ENCODE measurements at places on chromosomes 5 and 9. TPM values are rescaled to one million over a fixed set of nuclear protein-coding genes. Genes with fewer than 3 reads are reported as not detected.

The SNCAIP gene
- total RNA-seq = 4.7 TPM

The PRDM9 gene
- total RNA-seq = not detected

The KLF9 gene
- total RNA-seq = 1.1 TPM

The NAIP gene
- total RNA-seq = 2.1 TPM

The FBP1 gene
- not detected for total RNA-seq

The PPP3R2 gene
- total RNA-seq = not detected

The TEK gene
- total RNA-seq = 7.6 TPM

The AFAP1L1 gene
- 1.4 TPM for total RNA-seq

The C5orf52 gene
- not detected for total RNA-seq

The MSX2 gene
- total RNA-seq = 0.36 TPM

DNA sequence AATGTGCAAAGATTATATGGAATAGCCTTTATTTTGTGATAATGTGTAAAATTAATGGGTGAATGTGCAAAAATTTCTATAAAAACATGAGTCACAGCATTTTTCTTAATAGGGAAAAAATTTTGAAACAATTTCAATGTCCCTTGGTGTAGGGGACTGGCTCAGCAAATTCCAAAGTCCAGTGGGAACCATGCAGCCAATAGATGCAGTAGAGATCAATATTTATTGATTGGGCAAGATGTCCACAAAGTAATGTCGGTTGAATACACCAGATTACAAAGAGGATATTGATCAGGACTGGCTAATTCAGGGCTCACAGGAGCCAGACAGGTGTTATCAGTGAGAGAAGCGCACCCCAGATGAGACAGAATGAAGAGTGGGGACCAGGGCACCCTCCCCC lies 62.5 kb downstream of the AMBP start:
- no peak for DNase-seq

DNA sequence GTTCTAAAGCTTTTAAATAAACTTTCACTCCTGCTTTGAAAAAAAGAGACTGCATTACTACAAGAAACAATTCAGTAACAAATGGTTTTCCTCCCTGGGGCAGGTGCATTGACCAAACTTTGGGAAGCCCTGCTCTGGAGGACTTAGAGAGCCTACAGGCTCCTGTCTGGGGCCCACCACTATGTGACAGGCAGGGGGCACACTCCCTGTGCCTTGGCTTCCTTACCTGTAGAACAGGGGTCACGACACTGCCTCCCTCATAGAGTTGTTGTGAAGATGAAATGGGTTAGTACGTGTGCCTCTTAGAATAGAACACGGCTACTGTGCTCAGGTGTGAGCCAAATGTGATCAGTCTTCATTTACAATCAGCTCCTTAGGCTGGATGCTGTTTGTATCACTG lies 130.1 kb downstream of the GPBP1 start:
- no peak for DNase-seq

GRCh38 chr5:83492331-83492730 lies 20.8 kb downstream of the VCAN start:
- DNase-seq = no peak

GRCh38 chr5:149988126-149988525 lies 12.3 kb downstream of the TIGD6 start:
- DNase-seq = no peak

GRCh38 chr9:761793-762560 lies 79.5 kb upstream of the DMRT1 start:
- no peak for DNase-seq

GRCh38 chr9:87516222-87516925 lies 18.7 kb downstream of the DAPK1 start:
- DNase-seq = peak; percentile 85

GRCh38 chr5:115583474-115583873 lies 18.8 kb downstream of the TICAM2 start:
- peak; percentile 88 for DNase-seq

- DNase-seq = no peak
These were observed 214.7 kb upstream of the NR4A3 start for GRCh38 chr9:99606957-99607356.

GRCh38 chr9:70092190-70092589 lies 48.5 kb downstream of the MAMDC2 start:
- DNase-seq = no peak

DNA sequence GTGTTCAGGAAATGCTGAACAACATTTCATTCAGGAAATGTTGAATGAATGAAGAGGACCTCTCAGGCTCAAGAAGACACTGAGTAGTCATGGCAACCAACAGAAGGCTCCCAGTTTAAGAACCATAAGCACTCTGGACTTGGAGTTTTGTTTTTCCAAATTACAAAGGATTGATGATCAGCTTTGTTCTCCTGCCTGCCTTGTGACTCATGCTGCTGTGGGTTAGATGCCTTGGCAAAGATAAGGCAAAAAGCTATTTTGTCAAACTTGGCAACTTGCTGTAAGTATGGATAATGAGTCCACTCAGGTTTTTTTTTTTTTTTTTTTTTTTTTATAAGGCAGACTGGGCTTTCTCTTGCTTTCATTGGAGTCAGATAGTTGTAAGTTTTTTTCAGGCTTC lies 365.0 kb downstream of the TMEM232 start:
- DNase-seq = no peak

DNA sequence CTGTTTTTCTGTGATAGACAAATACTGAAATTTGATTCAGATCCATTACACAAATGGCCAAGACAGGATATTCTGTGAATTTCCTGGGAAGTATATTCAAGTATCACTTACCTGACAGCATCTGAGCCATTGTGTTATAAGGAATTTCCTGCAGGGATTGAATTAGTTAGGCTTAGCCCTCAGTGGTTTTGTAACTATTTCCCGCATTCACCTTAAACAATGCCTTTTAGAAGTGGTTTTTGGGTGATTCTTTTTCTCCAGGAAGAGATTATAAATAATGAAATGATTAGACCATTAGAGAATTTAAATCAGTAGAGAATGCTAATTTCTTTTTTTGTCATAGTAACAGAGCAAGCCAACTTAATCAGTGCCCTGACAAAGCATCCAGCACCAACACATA lies 30.6 kb downstream of the ITGA1 start:
- no peak for DNase-seq

GRCh38 chr5:141515141-141515540 lies 26.3 kb downstream of the PCDHGC5 start:
- DNase-seq = no peak

GRCh38 chr5:167587772-167588437 lies 703.5 kb upstream of the WWC1 start:
- DNase-seq = peak; percentile 39

GRCh38 chr9:136629879-136630661 lies 32.6 kb upstream of the EGFL7 start:
- peak; percentile 57 for DNase-seq

- peak; percentile 69 for DNase-seq
These were observed 95.1 kb downstream of the DAPK1 start for GRCh38 chr9:87592554-87593358.

DNA sequence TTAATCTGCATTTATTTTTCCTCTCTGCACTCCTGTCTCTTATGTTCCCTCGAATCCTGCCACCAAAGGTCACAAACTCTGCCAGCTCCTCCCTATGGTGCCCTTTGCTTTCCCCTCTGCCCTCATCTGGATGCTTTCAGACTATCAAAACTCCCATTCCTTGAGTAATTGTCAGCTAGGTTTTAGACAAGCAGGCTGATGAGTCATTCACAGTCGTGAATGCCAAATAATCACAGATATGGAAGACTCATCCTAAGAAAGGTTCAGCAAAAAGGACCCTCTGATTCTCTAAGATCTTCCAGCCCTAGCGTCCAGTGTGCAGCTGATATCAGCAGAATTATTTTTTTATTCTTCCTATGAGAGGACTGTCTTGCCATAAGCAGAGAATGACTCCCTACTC lies 104.5 kb upstream of the NUDT12 start:
- peak; percentile 58 for DNase-seq

Data from A172 (cell line).